ENCODE measurements at places on chromosomes 13 and 19. TPM values are rescaled to one million over a fixed set of nuclear protein-coding genes. Genes with fewer than 3 reads are reported as not detected.
A peak's percentile ranks its signal among the peaks of the same experiment; 100 is the strongest.

DNA sequence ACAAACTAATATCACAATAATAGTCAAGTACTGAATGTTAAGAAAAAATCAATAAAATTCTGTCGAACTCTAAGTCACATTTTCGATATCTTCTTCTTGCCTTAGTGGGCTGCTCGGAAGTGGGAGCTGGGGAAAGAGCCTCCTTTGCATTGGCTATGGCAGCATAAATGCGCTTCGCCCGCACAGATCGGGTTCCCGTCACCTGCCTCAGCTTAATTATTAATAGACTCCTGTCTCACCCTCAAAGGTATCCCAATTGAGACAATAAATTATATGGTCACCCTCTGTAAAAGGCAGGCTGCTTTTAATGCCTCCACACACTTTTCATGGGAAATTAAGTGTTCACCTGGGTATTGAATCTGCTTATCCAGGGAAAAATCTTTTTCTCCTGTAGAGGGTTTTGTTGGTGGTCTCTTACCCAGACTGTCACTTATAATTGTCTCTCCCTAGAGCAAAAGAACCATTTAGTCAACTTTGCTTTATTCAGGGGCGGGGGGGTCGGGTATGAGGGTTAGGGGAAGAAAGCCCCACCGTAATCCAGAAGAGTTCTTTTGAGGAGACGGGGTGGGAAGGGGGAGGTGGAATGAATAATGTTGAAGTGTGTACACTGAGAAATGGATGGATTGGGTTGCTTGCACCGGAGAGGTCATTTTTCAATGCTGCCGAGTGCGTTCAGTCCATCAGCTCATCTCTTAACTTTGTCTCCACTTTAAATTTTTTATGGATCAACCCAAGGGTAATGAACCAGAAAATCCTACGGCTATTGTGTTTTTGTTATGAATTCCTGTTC is 682.6 kb upstream of the SGCG start:
- DNase-seq, result no peak

The ZNF600 gene
- total RNA-seq, result 6.8 TPM

- DNase-seq, result peak; percentile 87
Observed at GRCh38 chr19:6767357-6768235, at the start of gene SH2D3A. Gene SH2D3A, minus strand, starts transcription at chr19:6767435. Its CDS starts 3,687 bp downstream, at chr19:6763748.

GRCh38 chr19:54141356-54141755 is 3.8 kb downstream of the CNOT3 start:
- no peak for DNase-seq

DNA sequence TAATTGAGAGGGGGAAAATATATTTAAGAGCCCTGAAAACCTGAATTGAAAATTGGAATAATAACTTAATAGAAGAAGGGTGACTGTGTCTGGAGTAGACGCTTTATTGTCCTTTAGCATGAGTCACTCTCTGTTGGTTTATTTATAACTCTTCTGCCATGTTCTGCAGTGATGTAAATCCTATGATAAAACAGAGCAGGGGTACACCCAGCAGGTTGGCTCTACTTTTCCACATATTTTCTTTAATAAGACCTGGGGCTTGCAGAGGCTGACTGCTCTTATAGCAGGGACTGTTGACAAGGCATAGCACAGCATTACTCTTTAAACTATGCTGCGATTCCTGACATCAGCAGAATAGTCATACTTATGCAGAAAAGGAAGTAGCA is 389.9 kb upstream of the PCDH9 start:
- no peak for DNase-seq

- DNase-seq, result no peak
Observed at GRCh38 chr13:93279982-93280381, 53.4 kb downstream of the GPC6 start.

The ANKRD24 gene
- 1.00 TPM for total RNA-seq

DNA sequence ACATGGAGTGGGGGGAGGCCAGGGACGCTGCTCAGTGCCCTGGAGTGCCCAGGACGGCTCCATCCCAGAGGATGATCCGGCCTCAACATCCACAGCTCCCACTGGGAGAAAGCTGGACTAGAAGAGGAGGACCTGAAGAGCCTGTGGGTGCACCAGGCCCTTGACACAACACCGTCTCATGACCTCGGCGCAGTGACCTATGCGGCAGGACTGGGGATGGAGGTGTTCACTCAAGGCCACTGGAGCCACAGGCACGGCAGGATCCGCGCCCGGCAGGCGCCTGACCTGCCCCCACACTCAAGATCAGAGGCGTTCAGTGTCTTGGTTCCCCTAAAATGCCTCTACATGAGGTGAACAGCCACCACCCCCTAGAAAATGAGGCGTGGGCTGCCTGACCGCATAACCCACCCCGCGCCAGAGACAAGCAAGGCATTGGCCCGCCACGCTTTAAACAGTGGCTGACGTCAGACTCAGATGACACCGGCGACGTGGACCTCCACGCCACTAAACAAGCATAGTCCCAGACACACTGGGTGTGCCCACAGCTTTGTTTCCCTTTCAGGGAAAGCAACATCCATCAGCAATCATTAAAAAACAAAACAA is 8.0 kb downstream of the SGTA start:
- no peak for DNase-seq

The RNF225 gene
- not detected for total RNA-seq

DNA sequence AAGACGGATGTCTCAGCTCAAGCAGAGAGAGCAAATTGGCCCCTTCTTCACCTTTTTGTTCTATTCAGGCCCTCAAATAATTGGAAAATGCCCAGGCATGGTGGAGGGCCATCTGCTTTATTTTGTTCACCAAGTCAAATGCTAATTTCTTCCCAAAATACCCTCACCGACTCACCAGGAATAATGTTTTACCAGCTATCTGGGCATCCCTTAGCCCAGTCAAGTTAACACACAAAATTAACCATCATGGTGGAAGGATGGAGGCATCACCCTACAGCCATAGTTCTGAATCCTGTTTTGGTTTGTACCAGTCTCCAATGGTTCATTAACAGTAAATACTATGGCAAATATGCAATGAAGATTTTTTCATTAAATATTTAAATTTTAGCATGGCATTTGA is 51.7 kb upstream of the SERP2 start:
- DNase-seq, result no peak

- DNase-seq, result no peak
Observed at GRCh38 chr13:108781312-108781711, 151.9 kb downstream of the MYO16 start.

- DNase-seq, result no peak
Observed at GRCh38 chr13:49954674-49955455, 18.7 kb upstream of the SPRYD7 start.

All from posterior vena cava (tissue), 2 donors.